Cardiac fibroblast (primary cell): ENCODE measurements at places on chromosomes 1 and 21.

- no peak for DNase-seq
Measured at GRCh38 chr1:228314315-228314657, 92.3 kb downstream of the TRIM11 start.

GRCh38 chr1:4307468-4307845 lies 347.0 kb upstream of the AJAP1 start:
- DNase-seq, result no peak

DNA sequence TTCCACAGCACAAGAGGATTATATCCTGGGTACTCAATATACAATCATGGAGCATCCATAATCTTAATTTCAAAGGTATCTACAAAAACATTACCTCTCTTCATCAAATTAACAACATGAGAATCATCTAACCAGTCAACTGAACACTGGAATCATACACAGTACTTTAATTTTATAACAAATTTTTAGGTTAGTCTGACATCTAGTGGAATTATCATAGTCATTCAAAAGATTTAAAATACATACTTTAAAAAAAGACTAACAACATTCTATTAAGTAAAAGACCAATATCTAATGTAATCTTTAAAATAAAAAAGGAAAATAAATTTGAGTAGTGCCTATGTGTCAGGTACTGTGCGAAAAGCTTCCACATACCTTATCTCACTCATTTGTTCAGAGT lies 16.8 kb upstream of the SH3GLB1 start:
- peak; percentile 43 for DNase-seq

DNA sequence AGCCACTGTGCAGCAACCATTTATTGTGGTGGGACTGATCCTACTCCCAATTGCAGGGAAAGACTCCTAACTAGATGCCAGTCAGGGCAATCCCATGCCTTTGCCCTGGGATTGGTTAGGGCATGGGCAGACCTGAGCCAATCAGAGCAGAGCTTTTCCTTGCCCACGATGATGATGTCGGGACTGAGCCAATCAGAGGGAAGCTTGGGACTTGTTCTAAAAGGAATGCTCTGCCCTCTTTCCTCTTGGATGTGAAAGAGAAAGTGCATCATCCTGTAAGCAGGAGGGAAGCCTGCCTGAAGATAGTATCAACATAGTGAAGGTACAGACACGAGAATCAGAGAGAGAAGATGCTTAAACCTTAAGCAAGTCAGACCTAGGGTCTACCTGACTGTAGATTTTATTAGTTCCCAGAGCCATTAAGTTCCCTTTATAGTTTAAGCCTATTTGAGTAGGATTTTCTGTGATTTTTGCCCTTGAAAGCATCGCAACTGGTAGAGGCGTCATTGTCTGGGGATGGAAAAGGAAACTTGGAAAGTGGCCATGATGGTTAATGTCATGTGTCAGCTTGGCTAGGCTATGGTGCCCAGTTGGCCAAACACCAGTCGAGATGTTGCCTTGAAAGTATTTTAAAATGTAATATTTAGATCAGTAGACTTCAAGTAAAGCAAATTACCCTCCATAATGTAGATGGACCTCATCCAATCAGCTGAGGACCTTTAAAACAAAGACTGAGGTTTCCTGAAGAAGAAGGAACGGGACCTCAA lies 19.9 kb downstream of the IRF2BP2 start:
- DNase-seq, result peak; percentile 20

DNA sequence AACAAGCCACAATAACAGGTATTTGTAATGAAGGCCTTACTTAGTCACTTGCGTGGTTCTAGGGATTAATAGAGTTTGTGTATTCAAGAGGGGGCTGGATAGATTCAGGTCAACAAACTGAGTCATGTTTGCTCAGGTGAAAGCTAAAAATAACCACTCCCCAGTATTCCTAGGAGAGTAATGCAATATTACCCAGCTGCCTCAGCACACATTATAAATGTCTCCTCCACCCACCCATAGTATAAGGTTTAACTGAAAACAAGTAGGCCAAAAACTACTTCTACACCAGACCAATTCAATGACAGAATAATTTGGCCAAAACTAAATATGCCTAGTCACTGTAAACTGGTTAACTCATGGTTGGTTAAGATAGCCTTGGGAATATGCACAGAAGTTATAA lies 34.4 kb downstream of the WLS start:
- no peak for DNase-seq

- no peak for DNase-seq
Measured at GRCh38 chr1:177119311-177119710, 45.2 kb downstream of the ASTN1 start.

DNA sequence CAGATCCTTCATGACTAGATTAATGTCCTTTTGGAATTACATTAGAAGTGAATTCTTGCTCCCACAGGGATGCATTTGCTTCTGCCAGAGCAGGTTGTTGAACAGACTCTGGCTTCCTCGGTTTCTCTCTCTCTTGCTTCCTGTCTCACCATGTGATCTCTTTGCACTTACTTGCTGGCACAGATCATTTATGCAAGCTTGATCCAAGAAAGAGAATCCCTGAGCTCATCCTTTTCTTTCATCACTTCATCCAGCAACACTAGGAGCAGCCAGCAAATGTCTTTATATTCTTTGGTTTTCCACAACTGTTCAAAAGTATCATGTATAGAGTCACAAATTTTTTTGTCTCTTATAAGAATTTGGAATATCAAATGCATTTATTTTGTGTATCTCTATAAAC lies 313.5 kb downstream of the ZNF326 start:
- no peak for DNase-seq

- peak; percentile 72 for DNase-seq
Measured at GRCh38 chr21:33789697-33790096, 125.9 kb downstream of the ATP5PO start.

DNA sequence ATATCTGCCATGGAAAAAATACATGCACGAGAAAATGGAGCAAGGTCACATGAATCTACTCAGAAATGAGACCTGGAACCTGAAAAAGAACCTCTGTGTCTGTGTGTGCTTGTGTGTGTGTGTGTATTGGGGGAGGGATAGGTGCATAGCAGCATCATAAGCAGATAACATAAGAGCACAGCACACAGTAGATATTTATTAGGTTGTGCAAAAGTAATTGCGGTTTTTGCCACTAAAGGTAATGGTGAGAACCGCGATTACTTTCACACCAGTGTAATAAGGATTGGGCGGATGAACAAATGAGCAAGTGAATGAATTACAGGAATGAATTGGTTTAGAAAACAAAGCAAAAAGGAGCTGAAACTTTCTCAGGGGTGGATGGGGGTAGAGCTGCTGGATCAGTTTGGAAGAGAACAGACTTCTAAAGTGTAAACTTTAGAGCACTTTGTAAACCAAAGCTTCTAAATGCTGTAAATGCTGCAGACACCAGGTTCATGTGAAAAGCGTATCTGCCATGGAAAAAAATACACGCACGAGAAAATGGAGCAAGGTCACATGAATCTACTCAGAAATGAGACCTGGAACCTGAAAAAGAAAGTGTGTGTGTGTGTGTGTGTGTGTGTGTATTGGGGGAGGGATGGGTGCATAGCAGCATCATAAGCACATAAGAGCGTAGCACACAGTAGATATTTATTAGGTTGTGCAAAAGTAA lies 156.9 kb downstream of the TOMM20 start:
- DNase-seq, result no peak

DNA sequence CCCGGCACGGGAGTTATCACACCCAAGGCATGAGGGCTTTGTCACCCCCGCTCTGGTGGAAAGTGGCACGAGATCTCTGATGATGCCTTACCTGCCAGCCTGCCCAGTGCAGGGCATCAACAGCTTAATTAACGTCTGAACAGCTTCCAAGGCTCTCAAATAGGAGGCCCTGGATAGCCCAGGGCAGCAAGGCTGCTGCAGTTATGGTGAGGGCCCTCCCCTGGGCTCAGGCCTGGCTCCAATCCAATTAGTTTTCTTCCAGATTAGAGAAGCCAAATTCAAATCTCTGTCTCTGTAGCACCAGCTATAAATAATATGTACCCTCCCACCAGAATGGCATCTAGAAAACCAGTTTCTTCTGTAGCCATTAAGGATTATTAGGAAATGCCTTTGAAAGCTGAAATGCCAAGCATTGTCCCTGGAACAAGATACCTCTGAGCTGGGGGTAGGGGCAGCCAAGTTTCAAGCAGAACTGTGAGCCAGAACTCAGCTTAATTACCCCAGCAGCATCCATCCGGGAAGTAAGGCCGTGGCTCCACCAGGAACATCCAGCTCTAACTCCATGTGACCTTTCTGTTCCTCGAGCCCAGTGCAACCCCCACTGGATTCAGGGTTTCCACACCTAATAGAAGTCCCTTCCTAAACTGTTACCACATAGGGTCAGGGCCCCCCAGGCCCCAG lies 12.5 kb downstream of the QSOX1 start:
- DNase-seq, result no peak

DNA sequence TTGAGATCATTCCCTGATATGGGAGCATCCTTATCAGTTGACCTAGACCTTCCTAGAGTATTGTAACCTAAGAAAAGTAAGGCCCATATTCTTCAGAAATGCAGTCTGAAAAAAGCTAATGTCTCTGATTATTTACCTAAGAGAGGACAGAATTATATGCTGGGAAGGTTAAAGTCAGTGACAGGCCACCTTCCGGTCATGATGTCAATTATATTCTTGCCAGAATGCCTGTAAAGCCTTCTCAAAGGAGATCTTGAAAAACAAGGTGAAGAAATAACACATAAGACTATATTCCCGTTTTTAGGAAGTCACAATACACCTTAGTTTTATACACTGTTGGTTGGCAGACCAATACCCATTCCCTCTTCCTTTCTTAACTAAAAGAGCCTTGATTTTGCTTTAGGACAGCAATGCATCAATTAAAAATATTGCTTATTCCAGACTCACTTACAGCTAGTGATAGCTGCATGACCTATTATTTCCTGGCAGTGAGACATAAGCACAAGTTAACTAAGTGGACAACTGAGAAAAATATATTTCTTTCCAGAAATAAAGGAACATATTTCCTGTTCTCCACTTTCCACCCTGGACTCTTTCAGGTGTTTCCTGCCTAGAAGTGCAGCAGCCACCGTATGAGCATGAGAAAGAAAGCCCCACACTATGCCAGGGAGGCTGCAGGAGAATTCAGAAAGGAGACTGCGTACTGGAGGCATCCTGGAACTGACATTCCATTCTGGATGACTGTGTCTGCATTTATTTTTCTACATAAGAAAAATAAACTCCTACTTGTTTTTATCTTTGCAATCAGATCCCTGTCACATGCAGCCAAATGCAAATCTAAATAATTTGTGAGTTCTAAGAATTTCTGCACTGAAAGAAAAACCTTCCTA lies 332.9 kb upstream of the PTBP2 start:
- peak; percentile 63 for DNase-seq
